ENCODE measurements at places on chromosomes 2 and 18.

DNA sequence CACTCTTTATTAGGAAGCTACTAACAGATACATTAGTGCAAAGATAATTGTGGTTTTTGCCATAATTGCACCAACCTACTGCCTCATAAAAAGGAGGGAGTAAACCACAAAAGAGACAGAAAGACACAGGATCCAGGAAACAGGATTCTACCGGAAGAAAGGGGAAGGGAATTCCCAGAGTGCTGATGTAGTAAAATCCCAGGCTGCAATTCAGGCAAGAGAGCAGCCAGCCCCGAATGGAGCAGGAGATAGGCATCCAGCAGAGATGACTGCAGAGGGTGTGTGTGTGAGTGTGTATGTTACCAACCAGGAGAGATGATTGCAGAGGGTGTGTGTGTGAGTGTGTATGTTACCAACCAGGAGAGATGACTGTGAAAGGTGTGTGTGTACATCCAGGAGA is 84.4 kb downstream of the KCNS3 start:
- DNase-seq, result no peak

GRCh38 chr18:31647127-31647753 is 37.1 kb downstream of the B4GALT6 start:
- DNase-seq, result no peak

DNA sequence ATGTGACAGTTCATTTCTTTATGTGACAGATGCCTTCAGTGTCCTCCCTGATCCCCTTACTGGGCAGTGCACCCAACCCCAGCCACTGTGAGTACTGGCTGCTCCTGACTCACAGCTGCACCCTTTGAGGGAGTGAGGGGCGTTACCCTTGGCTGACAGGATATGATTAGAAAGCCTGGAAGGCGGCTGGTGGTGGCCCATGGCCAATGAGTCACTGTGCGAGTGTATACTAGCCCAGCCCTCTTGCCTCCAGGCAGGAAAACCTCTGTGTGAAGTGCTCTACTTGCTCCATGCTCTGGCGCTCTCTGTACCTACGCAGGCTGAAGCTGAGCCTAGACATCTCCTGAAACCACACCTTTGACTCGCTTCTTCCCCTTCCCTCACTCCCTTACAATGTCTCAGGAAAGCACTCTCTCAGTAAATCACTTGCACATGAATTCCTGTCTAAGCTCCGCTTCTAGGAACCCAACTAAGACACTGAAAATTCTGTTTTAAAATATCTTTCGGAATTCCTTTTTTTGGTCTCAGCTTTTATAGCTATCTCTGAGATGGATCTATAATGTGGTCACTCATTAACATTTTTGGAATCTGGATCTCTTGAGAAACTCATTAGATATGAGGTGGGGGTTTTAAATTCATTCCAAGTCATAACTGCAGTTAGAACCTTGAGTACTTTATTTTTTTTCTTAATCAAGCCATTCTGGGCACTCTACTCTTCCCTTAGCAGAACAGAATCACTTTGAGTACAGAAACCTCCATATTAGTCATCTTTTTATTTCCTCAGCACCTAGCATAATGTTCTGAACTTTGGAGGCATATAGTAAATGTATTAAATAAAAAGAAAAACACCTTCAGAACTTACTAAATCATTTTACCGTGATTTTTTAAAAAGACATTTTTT is 25.3 kb upstream of the STAM2 start:
- DNase-seq, result no peak

GRCh38 chr2:219772103-219772635 is 144.7 kb downstream of the SLC4A3 start:
- DNase-seq, result no peak

- DNase-seq, result no peak
These were observed 7.3 kb downstream of the TGIF1 start for GRCh38 chr18:3457261-3457724.

GRCh38 chr2:42096869-42097591 is 49.2 kb downstream of the PKDCC start:
- no peak for DNase-seq

- DNase-seq, result no peak
These were observed 1.8 kb downstream of the REL start for GRCh38 chr2:60882971-60883753.

DNA sequence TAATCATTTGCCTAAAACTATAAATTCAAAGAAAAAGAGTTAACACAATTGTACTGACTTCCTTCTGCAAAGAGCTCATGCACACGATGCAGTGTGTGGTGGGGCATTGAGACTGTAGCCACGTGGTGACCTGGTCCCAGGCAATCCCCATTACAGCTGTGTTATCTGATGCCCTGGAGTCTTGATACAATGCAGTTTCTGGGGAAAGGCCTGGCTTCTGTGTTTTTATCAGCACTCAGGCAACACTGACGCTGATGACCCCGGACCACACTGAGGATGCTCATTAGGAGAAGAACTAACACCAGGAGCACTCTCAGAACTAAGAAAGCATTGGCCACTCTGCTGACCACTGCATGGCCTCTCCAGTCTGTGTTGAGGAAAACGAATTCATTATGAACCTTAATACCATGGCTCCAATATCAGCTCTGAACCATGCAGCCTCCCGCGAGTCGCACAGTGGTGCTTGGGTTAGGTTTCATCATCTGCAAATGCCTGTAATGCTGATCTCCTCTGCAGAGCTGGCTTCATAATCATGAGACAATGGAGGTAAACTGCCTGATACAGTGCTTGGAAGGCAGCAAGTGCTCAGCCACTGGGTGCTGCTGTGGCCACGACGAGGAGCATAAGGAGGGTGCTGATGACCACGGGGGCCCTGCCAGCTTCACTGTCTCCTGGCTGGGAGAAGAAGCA is 218.5 kb downstream of the MYT1L start:
- DNase-seq, result no peak

- no peak for DNase-seq
These were observed 180.9 kb downstream of the PDE1A start for GRCh38 chr2:182245963-182246362.

GRCh38 chr2:232432598-232433184 is 23.3 kb upstream of the ALPI start:
- no peak for DNase-seq

GRCh38 chr2:136375017-136375901 is 257.3 kb upstream of the CXCR4 start:
- no peak for DNase-seq

GRCh38 chr2:220452561-220452960 is 825.1 kb downstream of the SLC4A3 start:
- DNase-seq, result no peak

DNA sequence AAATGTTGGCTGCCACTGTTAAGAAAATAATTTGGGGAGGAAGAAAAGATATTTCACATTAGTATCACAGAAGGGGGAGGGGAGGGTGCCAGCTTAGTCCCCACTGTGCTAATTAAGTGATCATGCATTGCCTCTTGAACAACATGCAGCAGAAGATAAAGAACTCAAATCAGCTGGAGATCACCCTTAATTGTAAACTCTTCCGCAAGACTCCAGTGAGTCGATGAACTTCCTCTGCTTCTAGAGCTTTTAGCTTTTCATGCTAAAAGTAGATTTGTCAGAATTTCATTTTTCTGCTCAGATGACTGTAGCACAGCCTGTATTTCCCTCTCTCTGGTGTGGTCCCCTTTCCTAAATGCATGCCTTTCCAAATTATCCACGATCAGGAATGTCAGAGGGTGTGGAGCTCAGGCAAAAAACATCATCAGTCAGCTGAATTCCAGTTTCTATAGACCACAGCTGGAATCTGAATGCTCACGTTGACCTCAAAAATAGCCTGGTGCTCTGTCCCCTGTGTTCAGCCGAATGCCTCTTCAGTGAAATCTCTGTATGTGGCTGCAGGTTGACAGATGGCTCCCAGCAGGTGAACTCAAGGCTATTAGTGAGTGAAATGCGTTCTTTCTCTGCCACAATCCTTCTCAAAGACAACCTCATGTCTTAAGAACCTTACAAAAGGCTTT is 156.8 kb upstream of the UNC80 start:
- no peak for DNase-seq

DNA sequence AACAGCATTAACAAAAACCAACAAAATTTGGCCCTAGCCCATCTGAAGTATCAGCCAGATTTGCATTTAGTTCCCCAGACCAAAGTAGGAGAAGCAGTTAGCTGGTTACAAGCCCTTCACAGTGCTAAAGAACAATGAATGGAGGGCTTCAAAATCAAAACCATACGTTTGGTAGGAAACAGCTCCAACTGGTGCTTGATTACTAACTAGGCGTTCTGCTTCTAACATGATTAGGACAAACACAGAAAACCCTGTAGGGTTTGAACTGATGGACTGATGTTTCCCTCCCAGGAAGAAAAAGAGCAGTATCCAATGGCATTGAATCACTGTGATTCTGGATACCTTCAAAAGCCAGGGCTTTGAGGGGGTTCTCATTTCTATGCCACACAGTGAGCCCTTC is 20.5 kb upstream of the STAT4 start:
- no peak for DNase-seq

- no peak for DNase-seq
These were observed 144.5 kb downstream of the MEIS1 start for GRCh38 chr2:66579186-66580126.

DNA sequence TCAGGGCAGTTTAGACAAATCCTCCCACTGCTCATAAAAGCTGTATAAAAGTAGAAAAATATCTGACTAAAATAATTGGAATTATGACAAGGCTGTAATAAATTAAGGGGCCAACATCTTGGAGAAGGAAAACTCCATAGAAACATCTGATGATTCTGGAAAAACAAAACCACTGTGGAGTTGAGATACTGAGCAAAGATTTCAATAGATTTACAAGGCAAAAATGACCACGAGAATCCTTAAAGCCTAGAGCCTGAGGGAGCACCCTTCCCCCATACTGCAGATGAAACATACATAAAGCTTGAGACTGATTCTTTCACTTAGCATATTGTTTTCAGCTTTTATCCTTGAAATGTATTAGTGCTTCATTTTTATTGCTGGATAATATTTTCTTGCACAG is 286.4 kb upstream of the MMADHC start:
- no peak for DNase-seq
